ENCODE measurements at places on chromosomes 12 and 14.

DNA sequence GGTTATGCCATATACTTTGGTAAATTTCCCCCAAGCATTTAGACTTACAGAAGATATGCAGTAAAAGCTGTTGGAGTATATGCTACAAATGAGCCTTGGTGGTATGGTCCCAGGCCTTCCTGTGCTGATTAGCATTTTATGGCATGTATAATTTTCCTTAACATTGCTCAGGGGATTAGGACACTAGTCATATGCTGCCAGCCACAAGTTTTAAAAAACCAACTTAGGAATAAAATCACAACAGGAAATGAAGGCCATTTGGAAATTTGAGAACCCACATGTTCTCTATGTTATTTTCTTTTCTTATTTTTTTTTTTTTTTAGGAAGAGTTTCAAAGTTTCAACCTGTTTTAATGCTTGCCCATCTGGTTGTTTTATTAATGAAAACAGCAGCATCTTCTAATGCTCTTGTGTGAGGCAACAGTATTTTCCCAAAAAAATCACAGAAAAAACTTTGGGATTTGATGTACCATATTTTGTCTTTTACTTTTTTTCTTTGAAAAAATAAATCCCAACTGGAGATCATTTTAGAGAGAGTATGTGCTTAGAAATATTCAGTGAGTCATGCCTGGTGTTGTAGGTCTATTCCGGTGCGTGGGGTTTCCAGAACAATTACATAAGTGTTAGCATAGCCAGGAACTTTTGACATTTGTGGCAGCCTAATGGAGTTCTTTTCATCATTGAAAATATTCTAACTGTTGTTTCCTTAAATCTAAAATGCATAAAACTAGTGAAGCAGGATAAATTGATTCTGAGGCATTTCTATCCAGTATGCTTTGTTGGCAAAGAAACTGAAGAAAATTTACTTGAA, 21.7 kb upstream of the DUSP6 start:
- DNase-seq, result no peak
- no peaks in the 10 kb centered on the region for H3K4me1 ChIP-seq
- H3K27me3 ChIP-seq, result no peaks in the 10 kb centered on the region
- H3K36me3 ChIP-seq, result no peaks in the 10 kb centered on the region
- no peak overlapping the region for H3K4me3 ChIP-seq

GRCh38 chr14:48925184-48925583, 661.0 kb downstream of the RPS29 start:
- H3K27me3 ChIP-seq, result no peaks in the 10 kb centered on the region
- no peak overlapping the region for H3K4me3 ChIP-seq
- no peak for DNase-seq
- H3K4me1 ChIP-seq, result no peaks in the 10 kb centered on the region
- H3K27ac ChIP-seq, result no peak overlapping the region

DNA sequence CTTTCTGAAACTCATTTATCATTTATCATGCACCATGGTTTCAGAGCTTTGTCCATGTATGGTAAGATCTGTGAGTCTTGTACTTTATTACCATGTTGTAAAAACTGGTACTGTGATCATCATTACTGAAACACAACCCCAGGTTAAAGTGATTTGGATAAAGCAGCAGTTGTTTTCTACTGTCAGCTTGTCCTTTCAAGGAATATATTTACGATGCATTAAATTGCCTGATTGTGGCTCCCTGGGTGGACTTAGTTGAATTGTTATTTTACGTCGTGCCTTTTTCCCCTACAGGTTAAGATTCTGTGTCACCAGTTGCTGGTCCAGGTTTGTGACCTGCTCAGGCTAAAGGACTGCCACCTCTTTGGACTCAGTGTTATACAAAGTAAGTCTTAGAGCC, 46.1 kb downstream of the FRMD6 start:
- H3K36me3 ChIP-seq, result no peaks in the 10 kb centered on the region
- H3K4me1 ChIP-seq, result no peaks in the 10 kb centered on the region
- no peaks in the 10 kb centered on the region for H3K27me3 ChIP-seq
- no peak overlapping the region for H3K4me3 ChIP-seq

GRCh38 chr12:55839345-55840140, 3.2 kb downstream of the MMP19 start:
- H3K4me1 ChIP-seq, result no peaks in the 10 kb centered on the region
- no peak for DNase-seq
- H3K36me3 ChIP-seq, result no peaks in the 10 kb centered on the region
- no peak overlapping the region for H3K27ac ChIP-seq
- no peak overlapping the region for H3K4me3 ChIP-seq
- no peaks in the 10 kb centered on the region for H3K27me3 ChIP-seq

- H3K4me3 ChIP-seq, result no peak overlapping the region
- no peak overlapping the region for H3K27ac ChIP-seq
- DNase-seq, result no peak
- no peaks in the 10 kb centered on the region for H3K36me3 ChIP-seq
Measured at GRCh38 chr12:101013993-101014392, 196.0 kb downstream of the SLC5A8 start.

- no peak overlapping the region for H3K27ac ChIP-seq
- H3K4me3 ChIP-seq, result no peak overlapping the region
- no peaks in the 10 kb centered on the region for H3K4me1 ChIP-seq
- H3K27me3 ChIP-seq, result no peaks in the 10 kb centered on the region
- no peaks in the 10 kb centered on the region for H3K36me3 ChIP-seq
- DNase-seq, result no peak
Measured at GRCh38 chr14:49549446-49549845, 36.7 kb downstream of the RPS29 start.

- H3K4me1 ChIP-seq, result peaks cover 7% of the 10 kb centered on the region
- DNase-seq, result no peak
- H3K27me3 ChIP-seq, result peaks cover 3% of the 10 kb centered on the region
- no peak overlapping the region for H3K27ac ChIP-seq
- H3K4me3 ChIP-seq, result no peak overlapping the region
Measured at GRCh38 chr14:23185063-23185462, 1.6 kb upstream of the SLC7A8 start.

DNA sequence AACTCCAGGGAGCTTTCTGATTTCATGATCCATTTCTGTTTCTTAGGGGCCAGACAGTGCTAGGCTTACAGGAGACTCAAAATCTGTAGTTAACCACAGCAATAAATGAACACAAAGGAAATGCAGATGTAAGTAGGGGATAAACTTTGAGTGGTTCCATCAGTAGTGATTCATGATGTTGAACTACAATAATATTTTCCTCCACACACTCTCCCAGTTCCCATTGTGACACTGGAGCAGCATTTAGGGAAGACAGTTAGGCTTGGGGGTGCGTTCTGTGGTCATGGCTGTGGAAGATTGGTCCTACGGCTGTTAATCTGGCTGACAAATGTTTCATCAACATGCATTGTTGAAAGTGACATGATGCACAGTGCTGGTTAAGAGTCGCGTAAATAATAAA, 66.9 kb downstream of the HMGA2 start:
- H3K27ac ChIP-seq, result no peak overlapping the region
- H3K27me3 ChIP-seq, result no peaks in the 10 kb centered on the region
- H3K4me3 ChIP-seq, result no peak overlapping the region

DNA sequence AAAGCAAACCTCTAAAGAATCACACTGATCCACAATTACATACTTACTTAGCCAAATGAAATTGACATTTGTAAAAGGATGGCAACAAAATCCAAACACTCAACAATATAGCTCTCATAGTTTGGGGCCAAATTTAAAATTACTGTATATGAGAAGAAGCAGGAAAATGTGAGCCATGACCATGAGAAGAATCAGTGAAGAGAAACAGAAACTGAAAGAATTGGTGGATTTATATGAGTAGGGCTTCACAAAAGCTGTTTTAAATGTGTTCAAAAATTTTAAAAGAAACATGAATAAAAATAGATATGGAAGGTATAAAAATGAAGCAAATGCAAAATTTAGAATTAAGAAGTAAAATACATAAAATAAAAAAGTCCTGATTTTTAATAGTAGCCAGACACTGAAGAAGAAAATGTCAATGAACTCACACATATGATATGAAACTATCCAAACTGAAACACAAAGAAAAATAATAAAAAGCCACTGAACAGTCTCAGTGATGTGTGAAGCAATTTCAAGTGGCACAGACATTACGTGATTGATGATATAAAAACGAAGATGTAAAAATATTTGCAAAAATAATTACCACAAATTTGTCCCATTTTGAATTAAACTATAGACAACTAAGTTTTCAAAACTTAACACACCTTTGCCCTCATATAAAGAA, 87.9 kb upstream of the MDGA2 start:
- no peaks in the 10 kb centered on the region for H3K36me3 ChIP-seq
- H3K27me3 ChIP-seq, result no peaks in the 10 kb centered on the region
- no peaks in the 10 kb centered on the region for H3K4me1 ChIP-seq
- DNase-seq, result no peak
